H1 (cell line): ENCODE measurements at places on chromosomes 3 and 15. TPM values are rescaled to one million over a fixed set of nuclear protein-coding genes. Genes with fewer than 3 reads are reported as not detected.

VWA5B2 gene
- polyA plus RNA-seq = 0.53 and 0.88 TPM in 2 replicates

GHSR gene
- polyA plus RNA-seq = not detected in 2 replicates

SST gene
- polyA plus RNA-seq = 0.50 and 0.74 TPM in 2 replicates

ASB14 gene
- polyA plus RNA-seq = not detected in 2 replicates

SPTBN5 gene
- polyA plus RNA-seq = 0.32 and 0.38 TPM in 2 replicates

KCNAB1 gene
- polyA plus RNA-seq = 0.31 and 0.51 TPM in 2 replicates

PLA1A gene
- not detected in 2 replicates for polyA plus RNA-seq

MLF1 gene
- polyA plus RNA-seq = 9.9 and 13.4 TPM in 2 replicates

CADM2 gene
- polyA plus RNA-seq = 14.9 and 28.3 TPM in 2 replicates

CCR9 gene
- not detected in 2 replicates for polyA plus RNA-seq

RTP1 gene
- polyA plus RNA-seq = 2.1 and 2.9 TPM in 2 replicates

TCTA gene
- 11.0 and 13.2 TPM in 2 replicates for polyA plus RNA-seq

UBE3A gene
- 8.1 and 13.8 TPM in 2 replicates for polyA plus RNA-seq

USP3 gene
- polyA plus RNA-seq = 10.0 and 16.2 TPM in 2 replicates

TERC gene
- 2.3 and 5.4 TPM in 2 replicates for polyA plus RNA-seq

SNTN gene
- polyA plus RNA-seq = not detected in 2 replicates

KCTD6 gene
- 11.0 and 17.4 TPM in 2 replicates for polyA plus RNA-seq

WNT7A gene
- polyA plus RNA-seq = 0.02 and 0.11 TPM in 2 replicates

ST3GAL6 gene
- polyA plus RNA-seq = 2.6 and 3.3 TPM in 2 replicates

SPCS1 gene
- 185 and 191 TPM in 2 replicates for polyA plus RNA-seq

SLCO2A1 gene
- polyA plus RNA-seq = 2.3 and 4.1 TPM in 2 replicates

COL7A1 gene
- polyA plus RNA-seq = 13.9 and 15.6 TPM in 2 replicates

CAND2 gene
- polyA plus RNA-seq = 8.7 and 12.0 TPM in 2 replicates

A4GNT gene
- polyA plus RNA-seq = not detected in 2 replicates

MME gene
- 5.0 and 5.4 TPM in 2 replicates for polyA plus RNA-seq

SMCO1 gene
- 0.03 TPM in 1 of 2 replicates, not detected in the other for polyA plus RNA-seq

KNG1 gene
- polyA plus RNA-seq = 0.05 TPM in 1 of 2 replicates, not detected in the other

GXYLT2 gene
- 1.3 and 1.8 TPM in 2 replicates for polyA plus RNA-seq

CCDC33 gene
- polyA plus RNA-seq = 2.7 and 3.3 TPM in 2 replicates

FETUB gene
- polyA plus RNA-seq = 0.15 TPM in 1 of 2 replicates, not detected in the other

PLD1 gene
- polyA plus RNA-seq = 0.88 and 1.2 TPM in 2 replicates

GPR149 gene
- not detected in 2 replicates for polyA plus RNA-seq

GPR62 gene
- polyA plus RNA-seq = 0.29 and 0.36 TPM in 2 replicates

LTF gene
- polyA plus RNA-seq = 0.23 and 0.36 TPM in 2 replicates

RTP4 gene
- polyA plus RNA-seq = not detected in 2 replicates

MRPS22 gene
- 27.2 and 28.3 TPM in 2 replicates for polyA plus RNA-seq
